ENCODE measurements at places on chromosomes 6 and 20. TPM values are rescaled to one million over a fixed set of nuclear protein-coding genes. Genes with fewer than 3 reads are reported as not detected.

Gene MYB
- polyA plus RNA-seq, result 1.2 TPM

Gene PABPC1L
- polyA plus RNA-seq, result 251 TPM

Gene C6orf132
- polyA plus RNA-seq, result not detected

Gene LPIN3
- polyA plus RNA-seq, result 0.21 TPM

Gene TFEB
- polyA plus RNA-seq, result 6.2 TPM

Gene SNPH
- 2.5 TPM for polyA plus RNA-seq

Gene HLA-DQB2
- polyA plus RNA-seq, result not detected

Gene UST
- 5.0 TPM for polyA plus RNA-seq

Gene PLAGL1
- polyA plus RNA-seq, result 25.8 TPM

Gene MLN
- polyA plus RNA-seq, result not detected

Gene SNHG17
- polyA plus RNA-seq, result 40.3 TPM

Gene COL9A1
- polyA plus RNA-seq, result not detected

- DNase-seq, result no peak
These were observed 3.9 kb downstream of the EYA4 start for GRCh38 chr6:133245007-133245406.

- no peak for DNase-seq
These were observed 100.4 kb downstream of the PXDC1 start for GRCh38 chr6:3650959-3651697.

DNA sequence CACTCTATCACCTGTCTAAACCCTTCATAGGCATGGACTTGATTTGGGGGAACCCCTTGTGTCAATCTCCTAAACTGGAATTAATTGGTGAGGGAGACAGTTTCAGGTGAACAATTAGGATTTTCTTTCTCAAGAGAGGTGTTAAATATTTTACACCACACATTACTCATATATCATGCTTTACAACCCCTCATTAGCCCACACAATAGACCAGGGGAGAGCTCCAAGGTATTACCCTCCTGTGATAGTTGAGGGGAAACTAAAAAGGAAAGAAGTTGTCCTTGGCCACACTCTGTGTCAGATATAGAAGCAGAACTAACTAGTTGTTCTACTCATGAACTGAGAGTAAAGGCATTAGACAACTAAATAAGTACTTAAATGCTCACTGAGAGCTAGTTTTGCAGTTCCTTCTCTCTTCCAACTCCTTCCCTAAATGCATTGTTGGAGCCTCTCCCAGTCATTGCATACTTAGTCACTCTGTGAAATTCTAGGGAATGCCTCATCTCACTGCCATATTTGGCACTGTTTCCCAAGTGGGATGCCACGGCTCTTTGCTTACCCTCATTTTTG lies 183.7 kb upstream of the CEP162 start:
- no peak for DNase-seq

- DNase-seq, result no peak
These were observed 196.1 kb downstream of the UBE3D start for GRCh38 chr6:82869493-82869892.

- DNase-seq, result no peak
These were observed 30.9 kb upstream of the PTPRT start for GRCh38 chr20:43220612-43221011.

DNA sequence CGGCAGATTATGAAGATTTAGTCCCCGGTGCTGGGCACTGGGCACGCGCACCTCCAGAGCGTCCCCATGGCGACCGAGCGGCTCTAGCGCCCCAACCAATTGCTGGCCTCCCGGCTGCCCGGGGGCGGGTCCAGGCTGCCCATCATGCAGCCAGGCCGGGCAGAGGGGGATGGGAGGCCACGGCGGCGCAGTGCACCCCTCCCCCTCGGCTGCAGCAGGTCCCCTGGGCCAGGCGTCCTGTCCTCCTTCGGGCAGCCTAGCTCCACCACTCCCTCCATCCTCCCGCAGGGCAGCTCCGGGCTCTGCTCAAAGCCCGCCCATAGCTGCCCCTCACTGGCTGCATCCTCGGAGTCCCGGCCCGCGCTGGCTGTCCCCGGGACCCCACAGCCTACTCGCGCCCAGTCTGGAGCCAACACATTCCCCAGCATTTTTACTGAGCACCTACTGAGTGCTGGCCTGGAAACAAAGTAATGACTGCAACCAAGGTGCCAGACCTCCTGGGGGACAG lies 99.4 kb downstream of the ASXL1 start:
- DNase-seq, result peak; percentile 99

- DNase-seq, result peak; percentile 40
These were observed 14.7 kb downstream of the UQCC2 start for GRCh38 chr6:33696548-33697518.

- DNase-seq, result no peak
These were observed 112.8 kb downstream of the HFE start for GRCh38 chr6:26199773-26200764.

GRCh38 chr6:122736616-122737015 lies 42.9 kb upstream of the FABP7 start:
- DNase-seq, result no peak

- DNase-seq, result no peak
These were observed 44.8 kb upstream of the RNGTT start for GRCh38 chr6:89008001-89008814.

GRCh38 chr20:24892931-24893330 lies 56.1 kb upstream of the CST7 start:
- no peak for DNase-seq

DNA sequence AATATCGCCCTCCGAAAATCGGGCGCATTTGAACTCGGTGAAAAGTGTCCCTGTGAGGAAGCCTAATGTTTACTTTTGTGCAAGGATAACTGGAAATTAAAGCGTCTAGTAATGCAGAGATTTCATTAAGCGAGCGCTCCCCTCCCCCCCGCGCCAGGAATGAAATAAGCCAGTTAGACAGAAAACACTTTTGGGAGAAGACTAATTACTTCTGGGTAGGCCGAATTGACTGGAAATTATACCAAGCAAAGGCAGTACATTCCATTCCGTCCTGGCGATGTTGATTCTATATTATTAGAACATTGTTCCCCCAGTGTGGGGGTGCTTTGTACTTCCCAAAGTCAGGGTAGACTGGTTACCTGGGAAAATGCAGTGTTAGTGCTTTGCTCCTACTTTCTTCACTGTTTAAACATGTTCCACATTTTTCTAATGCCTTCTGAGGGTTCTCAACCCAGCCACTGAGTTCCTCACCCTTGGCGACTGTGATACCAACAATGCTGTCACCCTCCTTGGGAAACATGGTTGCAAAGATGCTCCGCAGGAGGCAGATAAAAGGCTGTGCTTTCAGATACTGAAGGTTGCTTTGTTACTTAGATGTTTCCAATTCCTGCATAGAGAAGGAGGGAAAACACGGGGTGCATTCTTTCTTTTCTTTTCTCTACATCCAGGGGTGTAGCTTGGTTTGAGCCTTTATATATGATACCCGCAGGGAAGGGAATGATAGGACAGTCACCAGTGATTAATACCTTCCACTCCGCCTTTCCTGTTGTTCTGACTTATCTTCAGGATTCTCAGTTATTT lies 2.6 kb downstream of the GJA1 start:
- no peak for DNase-seq

GRCh38 chr6:31737991-31738979 lies 1.5 kb upstream of the MSH5 start:
- DNase-seq, result no peak

GRCh38 chr20:25273541-25274358 lies 25.9 kb downstream of the PYGB start:
- no peak for DNase-seq

DNA sequence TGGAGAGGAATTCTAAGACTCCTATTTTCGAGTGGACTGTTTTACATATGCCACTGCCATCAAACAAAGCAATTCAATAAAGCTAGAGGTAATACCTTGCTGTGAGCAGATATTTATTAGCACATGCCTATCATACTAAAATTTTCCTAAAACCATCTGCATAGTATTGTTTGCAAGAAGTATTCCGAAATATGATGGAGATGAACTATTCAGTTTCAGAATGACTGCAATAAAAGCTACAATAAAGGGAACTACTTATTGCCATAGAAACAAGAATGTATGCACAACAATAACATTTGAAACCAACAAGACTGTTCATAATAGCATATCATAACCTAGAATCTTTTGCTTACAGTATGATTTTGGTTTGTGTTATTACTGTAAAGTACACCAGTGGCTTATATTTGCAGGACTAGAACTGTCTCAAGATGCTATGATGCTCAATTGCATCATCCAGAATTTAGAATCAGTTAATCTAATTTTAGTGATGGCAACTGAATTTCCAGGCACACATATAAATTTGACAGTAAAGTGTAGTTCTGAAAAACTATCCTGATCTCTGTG lies 144.3 kb downstream of the GRIK2 start:
- no peak for DNase-seq

DNA sequence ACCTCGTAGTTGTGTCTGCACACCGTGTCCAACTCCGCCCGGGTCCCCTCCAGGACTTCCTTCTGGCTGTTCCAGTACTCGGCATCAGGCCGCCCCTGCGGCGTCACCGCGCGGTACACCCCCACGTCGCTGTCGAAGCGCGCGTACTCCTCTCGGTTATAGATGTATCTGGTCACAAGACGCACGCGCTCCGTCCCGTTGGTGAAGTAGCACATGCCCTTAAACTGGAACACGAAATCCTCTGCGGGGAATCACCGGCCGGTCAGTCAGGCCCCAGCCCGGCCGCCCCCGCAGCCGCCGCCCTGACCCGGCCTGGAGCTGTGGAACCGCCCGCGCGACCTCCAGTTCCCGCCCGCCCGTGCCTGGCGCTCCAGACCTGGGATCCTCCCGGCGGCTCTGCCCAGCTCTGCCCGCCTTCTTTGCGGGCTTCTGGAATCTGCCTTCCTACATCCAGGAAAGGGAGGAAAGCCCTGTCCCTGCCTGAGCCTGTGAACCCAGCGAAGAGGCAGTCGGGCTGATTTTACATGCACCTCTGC lies 1.6 kb downstream of the HLA-DQB1 start:
- DNase-seq, result no peak

GRCh38 chr6:30819297-30819917 lies 64.9 kb upstream of the DDR1 start:
- DNase-seq, result no peak

DNA sequence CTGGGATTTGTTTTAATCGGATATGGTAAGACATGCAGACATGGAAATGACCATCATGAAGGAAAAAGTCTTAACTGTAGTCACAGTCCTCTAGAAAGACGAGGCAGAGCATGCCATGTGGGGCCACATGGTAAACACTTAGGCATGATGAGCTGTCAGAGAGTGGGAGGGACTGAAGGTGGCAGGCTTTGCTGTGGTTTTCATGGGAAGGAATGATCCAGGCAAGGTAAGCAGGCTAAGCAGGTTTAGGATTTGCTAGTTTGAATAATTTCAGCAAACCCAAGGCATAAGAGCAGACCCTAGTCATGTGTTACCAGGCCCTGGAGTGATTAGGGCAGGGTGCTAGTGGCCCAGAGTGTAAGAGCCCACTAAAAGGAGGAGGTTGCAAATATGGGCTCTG lies 47.2 kb upstream of the STMND1 start:
- DNase-seq, result no peak

DNA sequence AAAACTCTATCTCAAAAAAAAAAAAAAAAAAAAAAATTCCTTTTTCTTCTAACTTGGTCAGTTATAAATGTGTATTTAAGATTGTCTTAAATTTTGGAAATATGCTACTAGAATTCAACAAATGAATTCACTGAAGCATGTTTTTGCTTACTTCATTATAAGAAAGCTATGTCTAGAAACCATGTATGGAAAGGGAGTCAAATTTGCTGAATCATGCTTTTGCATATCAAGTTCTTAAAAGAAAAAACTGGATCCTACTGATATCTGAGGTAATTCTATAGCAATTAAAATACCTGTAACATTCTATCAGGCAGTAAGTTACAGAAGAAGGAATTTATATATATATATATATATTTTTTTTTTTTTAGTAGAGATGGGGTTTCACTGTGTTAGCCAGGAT lies 27.7 kb downstream of the AKIRIN2 start:
- no peak for DNase-seq

DNA sequence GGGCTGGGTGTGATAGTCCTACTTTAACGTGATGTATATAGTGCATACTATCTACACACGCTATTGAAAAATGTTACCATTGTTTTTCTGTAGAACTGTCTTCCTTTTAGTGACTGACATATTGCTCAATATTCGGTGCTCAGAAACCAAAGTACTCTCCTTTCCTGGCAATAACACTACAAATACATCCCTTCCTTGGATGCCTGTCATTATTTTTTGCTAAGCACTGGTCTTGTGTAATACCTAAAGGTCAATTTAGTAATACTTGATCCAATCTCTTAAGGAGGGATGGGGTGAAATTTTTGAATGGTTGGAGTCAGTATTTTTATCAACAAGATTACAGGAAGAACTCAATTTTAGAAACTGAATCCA lies 23.9 kb downstream of the CNR1 start:
- no peak for DNase-seq

DNA sequence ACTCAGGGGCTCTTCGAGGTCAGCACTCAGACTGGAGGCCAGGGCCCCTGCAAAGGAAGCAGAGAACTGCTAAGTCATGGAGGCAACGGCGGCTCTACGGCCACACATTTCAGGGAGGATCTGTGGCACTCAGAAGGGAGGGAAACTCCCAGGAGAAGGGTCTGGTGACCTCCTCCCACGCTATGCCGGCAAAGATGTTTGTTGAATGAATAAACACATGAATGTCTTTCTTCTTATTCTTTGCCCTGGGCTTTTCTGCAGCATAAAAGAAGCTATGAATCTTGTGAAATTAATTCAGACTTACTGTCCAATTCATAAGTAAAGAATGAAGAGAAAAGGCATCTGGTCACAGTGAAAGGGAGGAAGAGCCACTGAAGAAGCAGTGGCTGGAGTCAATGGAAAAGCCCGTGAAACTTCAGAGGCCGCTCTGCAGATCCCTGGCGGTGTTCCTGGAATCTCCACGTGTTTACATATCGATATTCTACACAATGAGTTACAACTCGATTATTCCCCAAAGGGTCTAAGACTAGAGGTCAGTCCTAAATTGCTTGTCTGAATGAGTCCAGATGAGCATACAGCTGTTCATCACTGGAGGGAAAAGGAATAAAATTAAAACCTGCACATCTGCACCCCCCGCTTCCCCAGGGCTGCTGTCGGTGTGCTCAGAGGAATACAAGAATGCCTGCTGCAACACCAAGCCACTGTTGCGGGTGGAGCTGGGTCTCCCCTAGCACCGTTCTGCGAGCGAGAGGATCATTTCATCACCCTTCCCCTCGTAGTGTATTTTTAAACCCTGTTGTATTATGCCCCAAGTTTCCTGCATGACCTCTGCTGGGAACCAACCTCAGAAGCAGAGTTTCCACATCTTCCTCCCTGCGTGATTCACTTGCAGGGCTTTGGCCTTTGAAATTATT lies 25.6 kb downstream of the INSM1 start:
- DNase-seq, result no peak

DNA sequence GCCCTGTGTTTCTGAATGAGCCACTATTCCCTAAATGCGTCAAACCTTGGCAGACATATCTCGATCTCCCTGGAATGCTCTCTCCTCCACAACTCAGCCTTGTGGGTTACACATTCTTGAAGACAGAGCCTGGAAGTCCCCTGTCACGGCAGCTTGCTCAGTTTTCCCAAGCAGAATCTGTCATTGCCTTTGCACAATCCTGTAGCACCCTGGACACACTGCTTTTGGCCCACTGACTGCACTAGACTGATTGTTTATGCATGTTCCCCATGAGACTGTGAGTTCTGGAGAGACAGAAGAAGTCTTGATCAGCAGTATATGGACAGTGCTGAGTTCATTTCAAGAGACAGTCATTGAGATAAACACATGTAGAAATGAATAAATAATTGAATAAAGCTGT lies 406.7 kb downstream of the CD83 start:
- peak; percentile 19 for DNase-seq

Measured in SK-N-SH (cell line).